ENCODE measurements at places on chromosomes 5 and 9.

DNA sequence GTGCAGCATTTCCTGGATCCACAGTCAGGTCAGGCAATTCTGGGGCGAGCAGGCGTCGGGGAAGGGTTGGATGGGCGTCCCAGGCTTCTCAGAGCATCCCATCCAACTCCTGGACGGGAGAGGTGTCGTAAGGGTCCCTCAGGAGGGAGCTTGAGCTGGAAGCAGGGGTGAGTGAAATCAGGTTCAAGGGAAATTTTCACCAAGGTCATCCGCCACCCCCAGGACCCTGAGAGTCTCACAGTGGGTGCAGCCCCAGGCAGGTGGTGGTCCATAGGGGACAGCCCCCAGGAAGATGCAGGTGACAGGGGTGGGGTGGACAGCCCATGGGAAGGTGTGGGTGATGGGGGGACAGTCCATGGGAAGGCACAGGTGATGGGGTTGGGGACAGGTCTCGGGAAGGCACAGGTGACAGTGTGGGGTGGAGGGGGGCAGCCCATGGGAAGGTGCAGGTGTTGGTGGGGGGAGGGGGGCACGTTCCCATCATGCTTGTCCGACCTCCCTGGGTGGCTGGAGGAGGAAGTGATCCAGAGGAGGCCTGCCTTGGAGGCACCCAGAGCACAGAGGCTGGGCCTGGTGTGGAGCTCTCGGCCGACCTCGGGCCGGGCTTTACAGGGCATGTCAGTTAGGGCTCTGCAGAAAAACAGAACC lies 48.9 kb downstream of the AHRR start:
- peak; percentile 5 for DNase-seq

DNA sequence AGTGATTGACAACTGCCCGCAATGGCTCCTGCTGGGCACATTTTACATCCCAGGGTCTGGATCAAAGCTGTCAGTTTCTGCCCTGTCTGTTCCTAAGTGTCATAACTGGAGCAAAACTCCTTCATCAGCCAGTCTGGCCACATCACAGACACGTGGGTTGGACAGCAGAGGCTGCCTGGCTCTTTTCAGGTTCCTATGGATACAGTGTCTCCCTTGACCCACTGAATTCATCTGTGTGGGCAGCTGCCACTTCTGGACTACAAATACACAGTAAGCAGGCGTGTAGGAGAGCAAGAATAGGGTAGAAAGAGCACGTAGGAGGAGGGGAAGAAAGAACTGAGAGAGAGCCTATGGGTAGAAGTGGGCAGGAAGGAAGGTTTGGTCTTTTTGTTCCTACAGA lies 238.0 kb downstream of the ENC1 start:
- no peak for DNase-seq

DNA sequence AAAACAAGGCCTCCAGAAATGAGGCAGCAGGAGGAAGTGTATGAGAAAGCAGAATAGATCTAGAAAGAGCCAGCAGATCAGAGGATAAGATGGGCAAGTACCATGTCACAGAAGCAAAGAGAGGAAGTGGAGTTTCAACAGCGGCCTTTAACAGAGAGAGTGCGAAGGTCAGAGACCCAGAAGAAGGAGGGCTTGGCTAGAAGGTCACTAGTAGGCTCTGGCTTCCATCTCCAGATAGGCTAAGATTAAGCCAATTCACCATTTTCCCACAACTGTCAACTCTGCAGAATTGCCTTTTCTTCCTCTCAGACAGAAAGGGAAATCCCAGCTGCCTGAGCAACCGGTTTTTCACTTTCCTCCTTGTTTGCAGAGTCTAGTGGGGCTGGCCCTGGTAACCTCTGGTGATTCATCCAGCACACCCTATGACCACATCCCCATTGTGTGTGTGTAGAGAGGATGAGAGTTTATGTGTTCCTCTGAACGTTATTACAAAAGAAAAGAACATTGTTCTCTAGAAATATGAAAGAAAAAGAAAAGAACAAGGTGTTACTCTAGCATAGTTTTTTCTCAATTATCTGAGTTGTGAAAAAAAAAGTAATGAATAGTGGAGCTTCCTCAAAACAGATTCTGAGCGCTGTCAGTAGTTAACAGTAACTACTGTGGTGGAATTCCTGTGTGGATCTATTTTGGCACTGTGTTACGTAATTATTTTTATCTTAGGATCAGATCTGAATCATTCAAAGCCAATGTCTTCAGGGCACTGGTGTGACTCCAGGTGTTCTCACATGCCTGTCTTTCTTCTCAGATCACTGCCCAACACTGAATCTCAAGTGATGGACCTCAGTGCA lies 220.4 kb downstream of the ARRDC3 start:
- peak; percentile 64 for DNase-seq

- no peak for DNase-seq
Measured at GRCh38 chr5:15373151-15373550, 126.8 kb upstream of the FBXL7 start.

DNA sequence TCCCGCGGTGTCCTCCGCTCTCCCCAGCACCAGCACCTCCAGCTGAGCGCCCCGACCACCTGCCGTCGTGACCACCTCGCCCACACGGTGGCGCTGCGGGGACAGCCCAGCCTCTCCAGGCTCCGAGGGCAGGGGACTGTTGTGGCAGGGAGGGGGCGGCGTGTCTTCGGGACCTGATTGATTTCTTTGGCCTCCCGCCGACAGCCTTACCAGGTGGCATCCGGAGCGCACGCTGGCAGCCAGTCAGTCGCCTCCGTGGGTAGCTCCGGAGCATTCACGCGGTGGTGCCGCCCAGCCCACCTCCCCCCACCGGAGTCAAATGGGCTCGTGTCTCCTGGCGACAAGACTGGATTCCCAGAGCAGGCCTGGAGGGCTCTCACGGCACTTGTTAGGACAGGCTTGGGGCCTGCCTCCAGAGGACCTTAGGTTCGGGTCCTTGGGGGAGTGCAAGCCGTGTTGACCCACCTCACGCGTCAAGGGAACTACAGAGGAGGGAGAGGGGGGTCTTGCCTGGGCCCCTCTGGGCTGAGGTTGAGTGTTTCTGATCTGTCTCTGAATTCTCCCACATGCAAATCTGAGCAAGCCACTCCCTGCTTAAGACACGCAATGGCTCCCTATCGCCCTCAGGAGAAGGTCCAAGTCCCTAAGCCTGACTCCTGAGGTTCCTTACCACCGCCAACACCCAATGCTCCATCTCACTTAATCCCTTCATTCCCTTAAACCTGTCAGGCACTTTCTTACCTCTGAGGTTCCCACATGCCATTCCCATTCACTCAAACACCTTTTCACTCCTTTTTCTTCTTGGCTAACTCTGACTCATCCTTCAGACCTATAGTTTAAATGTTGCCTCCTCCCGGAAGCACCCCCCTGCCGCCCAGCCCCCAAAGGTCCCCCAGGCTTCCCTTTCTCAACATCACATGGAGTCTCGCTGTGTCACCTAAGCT lies 51.2 kb upstream of the GGTA1 start:
- DNase-seq = peak; percentile 73

- no peak for DNase-seq
Measured at GRCh38 chr9:71754151-71754550, 14.2 kb downstream of the CEMIP2 start.

GRCh38 chr5:72599519-72600370 lies 92.5 kb upstream of the ZNF366 start:
- no peak for DNase-seq

DNA sequence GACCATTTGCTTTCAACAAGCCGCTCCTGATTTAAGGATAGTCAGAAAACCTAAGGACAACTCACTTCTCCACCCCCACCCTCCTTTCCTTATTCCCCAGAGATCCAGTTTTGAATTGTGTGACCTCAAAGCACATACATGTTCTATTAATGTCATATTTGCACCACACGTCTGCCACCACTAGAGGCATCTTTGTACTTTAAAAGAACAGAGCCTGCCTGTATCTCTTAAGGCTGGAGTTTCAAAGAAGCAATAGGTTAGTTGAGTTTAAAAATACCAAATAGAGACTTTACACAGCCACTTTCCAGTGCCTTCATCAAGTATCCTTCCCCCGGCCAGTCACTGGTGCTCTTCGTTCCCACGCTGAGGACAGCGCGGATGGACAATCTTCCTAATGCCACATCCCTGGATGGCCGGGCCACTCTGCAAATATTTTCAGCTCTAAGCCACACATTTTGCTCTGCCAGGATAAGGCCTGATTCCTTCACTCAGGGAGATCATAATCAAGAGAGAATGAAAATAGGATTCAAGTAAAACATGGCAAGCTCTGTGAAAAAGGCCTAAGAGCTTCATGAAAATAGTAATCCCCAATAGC lies 146.3 kb downstream of the SNCAIP start:
- DNase-seq = no peak

DNA sequence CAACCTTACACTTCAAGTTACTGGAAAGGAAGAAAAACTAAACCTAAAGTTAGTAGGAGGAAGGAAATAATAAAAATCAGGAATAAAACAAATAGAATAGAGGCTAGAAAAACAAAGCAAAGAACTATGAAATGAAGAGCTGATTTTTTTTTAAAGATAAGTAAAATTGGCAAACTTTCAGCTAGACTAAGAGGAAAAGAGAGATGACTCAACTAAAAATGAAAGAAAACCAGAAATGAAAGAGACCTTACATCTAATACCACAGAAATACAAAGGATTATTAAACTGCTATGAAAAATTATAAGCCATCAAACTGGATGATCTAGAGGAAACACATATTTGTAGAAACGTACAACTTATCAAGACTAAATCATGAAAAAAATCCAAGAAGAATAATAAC lies 60.0 kb downstream of the PRRC1 start:
- no peak for DNase-seq

GRCh38 chr5:102747386-102748166 lies 7.5 kb upstream of the PAM start:
- DNase-seq = no peak

GRCh38 chr5:122473138-122473843 lies 161.3 kb downstream of the SNCAIP start:
- DNase-seq = no peak

DNA sequence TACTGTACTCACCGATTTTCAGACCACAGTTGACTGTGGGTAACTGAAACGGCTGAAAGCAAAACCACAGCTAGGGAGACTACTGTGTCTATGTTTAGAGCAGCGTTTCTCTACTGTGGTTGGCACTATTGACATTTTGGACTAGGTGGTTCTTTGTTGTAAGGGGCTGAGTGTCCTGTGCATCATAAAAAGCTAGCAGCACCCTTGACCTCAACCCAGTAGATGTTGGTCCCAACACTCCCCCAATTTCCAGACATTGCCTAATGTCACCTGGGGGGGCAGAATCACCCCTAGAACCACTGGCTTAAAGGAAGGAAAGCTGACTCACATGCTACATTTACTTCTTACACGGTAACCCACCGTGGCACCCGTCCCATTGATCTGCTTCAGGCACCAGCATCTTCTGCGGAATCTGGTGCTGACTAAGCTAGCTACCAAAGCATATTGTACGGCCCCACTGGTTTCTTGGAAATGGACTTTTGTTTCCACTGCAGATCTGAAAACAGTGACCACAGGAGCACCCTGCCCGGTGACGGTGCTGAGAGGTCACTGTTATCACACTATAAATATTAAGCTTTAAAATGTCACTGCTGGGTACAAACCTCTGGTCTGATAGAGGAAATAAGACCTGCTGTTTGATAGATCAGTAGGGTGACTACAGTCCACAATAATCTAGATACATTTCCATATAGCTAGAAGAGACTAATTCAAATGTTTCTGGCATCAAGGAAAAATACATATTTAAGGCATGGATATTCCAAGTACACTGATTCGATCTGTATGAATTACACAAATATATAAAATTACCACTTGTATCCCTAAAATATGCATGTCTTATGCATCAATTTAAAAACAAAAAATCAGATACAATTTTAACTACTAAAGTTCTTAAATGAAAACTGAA lies 151.4 kb downstream of the HSD17B3 start:
- DNase-seq = peak; percentile 56

GRCh38 chr5:9343146-9343850 lies 202.6 kb downstream of the SEMA5A start:
- DNase-seq = no peak

GRCh38 chr5:150142959-150143349 lies 12.7 kb downstream of the PDGFRB start:
- DNase-seq = no peak

DNA sequence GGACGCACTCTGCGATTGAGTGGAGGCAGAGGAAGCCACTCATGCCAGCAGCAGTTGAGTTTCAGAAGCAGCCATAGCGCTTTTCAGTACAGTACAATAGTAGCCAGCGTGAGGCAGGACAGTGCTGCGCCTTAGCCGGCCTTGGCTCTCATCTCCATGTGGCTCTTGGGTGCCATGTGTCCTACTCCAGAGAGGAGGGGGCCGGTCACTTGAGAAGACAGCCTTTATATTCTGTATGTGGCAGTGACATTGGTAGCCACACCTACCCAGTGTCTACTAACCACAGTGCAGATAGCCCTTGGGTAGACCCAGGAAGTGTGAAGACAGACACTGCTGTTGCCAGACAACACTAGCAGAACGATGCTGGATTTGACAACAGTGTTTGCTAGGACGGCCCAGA lies 42.3 kb downstream of the FAM78A start:
- no peak for DNase-seq

GRCh38 chr9:79616013-79616412 lies 44.2 kb downstream of the TLE4 start:
- no peak for DNase-seq

- no peak for DNase-seq
Measured at GRCh38 chr5:36733183-36733582, 126.8 kb downstream of the SLC1A3 start.

- DNase-seq = no peak
Measured at GRCh38 chr5:73960426-73960825, 334.4 kb downstream of the ARHGEF28 start.

- DNase-seq = no peak
Measured at GRCh38 chr9:16003785-16004184, 450.9 kb downstream of the CCDC171 start.

GRCh38 chr5:110634475-110634874 lies 92.0 kb downstream of the TMEM232 start:
- DNase-seq = no peak

GRCh38 chr5:81402192-81402930 lies 8.4 kb upstream of the ACOT12 start:
- no peak for DNase-seq

- DNase-seq = no peak
Measured at GRCh38 chr9:121637713-121638220, 13.7 kb upstream of the DAB2IP start.

DNA sequence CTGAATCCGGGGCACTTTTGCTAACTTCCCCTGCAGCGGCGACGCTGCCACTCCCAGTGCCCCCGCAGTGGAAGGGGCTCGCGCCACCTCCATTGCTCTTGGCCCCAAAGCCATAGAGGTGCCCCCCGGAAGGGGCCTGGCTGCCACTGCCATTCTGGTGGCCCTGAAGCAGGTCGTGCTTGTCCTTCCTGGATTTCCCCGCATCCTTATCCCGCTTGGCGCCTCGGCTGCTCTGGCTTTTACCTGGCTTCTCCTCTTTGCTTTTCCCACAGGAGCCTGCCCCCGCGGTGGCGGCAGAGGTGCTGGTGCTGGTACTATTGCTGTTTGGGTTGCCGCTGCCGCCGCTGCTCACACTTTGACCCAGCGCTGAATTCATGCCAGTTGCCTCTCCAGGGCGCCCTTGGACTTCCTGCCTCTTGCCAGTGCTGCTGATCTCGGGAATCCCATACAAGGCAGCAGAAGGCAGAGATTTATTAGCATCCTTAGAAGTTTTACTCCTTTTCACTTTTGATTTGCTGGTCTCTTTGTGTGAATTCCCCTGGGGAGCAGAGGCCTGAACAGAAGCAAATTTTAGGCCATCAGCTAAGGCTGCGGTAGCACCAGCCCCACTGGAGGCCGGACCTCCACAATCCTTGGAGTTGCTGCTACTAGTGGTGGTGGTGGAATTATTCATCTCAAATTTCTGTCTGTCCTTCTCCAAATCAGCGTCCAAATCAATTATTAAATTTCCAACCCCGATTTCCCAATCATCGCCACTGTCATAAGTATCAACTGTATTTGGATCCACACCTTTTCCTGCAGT lies 2.1 kb downstream of the ZNF608 start:
- no peak for DNase-seq
